ENCODE measurements at places on chromosomes 12 and 14.

DNA sequence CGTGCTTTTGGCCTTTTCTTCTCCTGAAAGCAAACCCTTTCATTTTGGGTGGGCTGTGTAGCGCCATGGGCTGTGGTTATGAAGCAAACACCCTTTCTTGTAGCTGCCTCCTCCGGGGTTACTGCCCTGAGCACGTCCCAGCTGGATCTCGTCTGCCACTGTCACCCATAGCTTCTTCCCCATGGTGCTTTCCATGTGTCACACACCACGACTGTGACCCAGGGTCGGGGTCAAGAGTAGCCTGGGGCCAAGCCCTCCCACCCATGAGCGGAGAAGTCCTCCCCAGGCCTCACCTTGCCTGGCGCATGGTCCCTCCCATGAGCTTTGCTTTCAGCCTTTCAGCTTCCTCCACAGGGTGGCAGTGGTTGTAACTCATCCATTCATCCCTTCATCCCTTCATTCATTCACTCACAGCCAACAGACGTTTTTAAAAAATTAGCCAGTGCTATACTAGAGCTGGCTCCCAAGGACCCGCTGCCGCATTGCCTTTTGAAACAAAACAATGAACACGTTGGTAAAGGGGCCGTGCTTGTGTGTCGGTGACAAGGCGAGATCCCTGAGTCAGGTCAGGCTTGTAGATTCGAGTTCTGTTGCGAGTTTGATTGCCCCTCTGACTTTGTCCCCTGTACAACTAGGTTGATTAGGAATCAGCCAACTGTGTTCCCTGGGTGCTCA, 29.5 kb downstream of the MEG3 start:
- no peak for DNase-seq

GRCh38 chr14:101075025-101075800, 171.7 kb upstream of the RTL1 start:
- DNase-seq, result no peak

- no peak for DNase-seq
These were observed 71.9 kb upstream of the DDX11 start for GRCh38 chr12:31001581-31002360.

- no peak for DNase-seq
These were observed 200.3 kb downstream of the CRADD start for GRCh38 chr12:93877446-93877845.

DNA sequence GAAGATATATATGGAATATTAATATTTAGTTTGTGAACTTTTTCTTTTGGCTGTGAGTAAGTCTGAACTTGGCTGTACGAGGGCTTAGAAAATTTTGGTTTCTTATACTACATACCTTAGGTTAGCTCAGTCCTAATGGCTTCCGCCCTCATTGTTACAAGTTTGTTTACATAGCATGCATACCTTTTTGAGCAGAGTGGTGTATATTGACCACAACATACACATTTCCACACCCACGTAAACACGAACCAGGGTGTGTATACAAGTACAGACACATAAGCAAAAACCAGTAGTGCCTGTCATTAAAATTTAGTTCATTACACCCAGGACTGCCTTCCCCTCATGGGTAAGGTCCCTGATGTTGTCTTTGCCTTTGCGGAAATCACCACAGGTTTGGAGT, 230.2 kb upstream of the RGS6 start:
- no peak for DNase-seq

GRCh38 chr14:68283378-68284123, 464.0 kb downstream of the RAD51B start:
- DNase-seq, result no peak

DNA sequence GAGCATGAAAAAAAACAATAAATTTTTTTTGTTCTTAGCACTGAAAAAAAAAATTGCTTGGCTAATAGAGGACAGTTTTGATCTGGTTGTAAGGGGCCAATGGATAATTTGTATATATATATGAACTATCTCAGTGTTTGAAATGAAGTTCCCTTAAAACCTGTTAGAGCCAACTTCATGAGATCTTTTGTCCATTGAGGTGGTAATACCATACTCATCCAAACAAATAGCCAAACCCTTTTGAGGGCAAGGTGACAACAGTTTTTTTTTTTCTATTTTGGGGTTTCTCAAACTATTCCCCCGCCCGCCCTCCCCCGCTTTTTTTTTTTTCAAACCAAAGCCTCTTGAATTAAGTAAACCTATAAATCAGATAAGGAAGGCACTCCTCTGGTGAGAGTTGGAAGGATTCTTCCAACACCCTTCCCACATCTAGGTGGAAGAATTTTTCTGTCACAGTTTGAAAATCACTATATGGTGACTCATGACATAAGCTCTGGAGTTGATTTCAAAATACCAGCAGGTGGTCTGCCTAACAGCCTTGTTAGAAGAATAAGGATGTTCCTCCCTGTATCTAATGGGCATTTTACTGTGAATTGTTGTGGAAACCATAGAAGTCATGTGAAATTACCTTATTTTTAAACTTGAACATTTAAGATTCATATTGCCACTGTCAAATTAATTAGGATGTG, 10.2 kb downstream of the ARHGAP5 start:
- DNase-seq, result no peak

DNA sequence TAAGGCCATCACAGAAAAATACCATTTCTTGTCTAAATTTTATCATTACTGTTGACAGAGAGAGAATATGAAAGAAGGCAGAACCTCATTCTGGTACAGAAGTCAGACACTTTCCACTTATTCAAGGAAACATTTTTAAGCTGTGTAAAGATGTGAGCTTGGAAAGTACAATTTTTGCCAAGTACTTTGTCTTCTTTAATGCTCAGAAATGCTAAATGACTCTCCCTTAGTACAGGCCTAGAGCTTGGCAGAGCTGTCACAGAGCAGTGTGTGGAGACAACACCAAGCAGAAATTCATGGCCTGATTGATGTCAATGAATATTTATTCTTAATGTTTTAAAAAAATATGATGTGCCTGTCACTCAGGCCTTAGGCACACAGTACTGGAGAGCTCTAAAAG, 20.7 kb downstream of the NT5DC3 start:
- no peak for DNase-seq

- DNase-seq, result no peak
These were observed 14.1 kb downstream of the ZNF219 start for GRCh38 chr14:21084396-21084795.

- DNase-seq, result no peak
These were observed 38.5 kb downstream of the C12orf75 start for GRCh38 chr12:105369014-105369413.

GRCh38 chr12:80262346-80262745, 163.0 kb downstream of the OTOGL start:
- DNase-seq, result no peak

DNA sequence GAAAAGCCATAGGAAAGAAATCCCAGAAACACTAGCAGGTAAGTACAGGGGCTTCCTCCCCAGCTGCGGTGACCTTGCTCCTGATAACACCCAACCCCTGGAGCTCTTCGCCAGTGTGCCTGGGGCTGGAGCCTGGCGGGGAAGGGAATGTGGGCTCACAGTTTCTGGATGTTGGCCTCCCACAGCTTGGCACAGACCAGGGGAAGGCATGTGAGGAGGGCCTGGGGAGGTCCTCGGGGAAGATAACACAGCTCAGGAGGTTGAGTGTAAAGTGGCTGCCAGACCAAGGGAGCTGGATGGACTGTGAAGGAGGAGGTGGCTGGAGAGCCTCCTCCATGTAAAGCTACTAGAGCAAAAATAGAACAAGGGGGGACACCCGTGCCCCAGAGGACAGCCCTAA, 120.1 kb downstream of the BICD1 start:
- no peak for DNase-seq

- peak; percentile 19 for DNase-seq
These were observed 1.4 kb downstream of the CHPT1 start for GRCh38 chr12:101698800-101699347.

GRCh38 chr12:76337583-76337982, 10.6 kb downstream of the BBS10 start:
- DNase-seq, result peak; percentile 19

DNA sequence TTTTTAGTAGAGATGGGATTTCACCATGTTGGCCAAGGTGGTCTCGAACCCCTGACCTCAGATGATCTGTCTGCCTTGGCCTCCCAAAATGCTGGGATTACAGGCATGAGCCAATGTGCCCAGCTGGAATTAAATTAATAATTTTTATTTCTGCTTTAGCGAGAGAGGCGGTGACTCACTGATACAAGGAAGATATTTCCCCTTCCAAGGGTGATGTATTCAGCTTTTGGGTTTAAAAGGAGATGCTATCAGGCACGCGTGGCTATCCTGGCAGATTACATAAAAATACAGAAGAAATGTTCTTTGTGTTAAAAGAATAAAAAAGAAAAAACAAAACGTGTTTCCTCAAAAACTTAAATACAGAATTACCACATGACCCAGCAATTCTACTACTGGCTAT, 12.4 kb upstream of the P2RX7 start:
- DNase-seq, result no peak

DNA sequence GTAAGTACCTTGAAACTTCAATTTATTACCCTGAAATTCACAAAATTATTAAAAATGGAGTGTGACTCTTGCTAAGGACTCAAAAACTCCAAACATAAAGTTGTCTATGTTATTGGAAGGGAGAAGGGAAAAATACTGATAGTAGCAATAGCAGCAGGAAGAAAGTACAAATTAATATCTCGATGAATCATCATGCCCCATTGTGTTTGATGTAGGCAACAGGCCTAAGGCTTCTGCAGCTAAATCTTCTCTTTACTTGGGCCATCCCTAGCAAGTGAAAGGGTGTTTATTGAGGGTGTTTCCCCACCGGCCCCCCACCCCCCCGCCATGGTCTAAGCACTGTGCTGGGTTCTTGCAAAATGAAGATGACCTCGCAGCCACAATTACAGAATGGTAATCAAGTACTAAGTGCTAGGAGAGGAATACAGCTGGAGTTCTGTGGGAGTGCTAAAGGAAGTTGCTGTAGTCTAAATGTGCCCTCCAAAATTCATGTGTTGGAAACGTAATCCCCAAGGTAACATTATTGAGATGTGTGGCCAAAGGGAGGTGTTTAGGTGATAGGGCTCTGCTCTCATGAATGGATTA, 76.5 kb downstream of the SNAPC1 start:
- DNase-seq, result no peak

- DNase-seq, result no peak
These were observed 291.2 kb downstream of the ZFP36L1 start for GRCh38 chr14:68501614-68502052.

- DNase-seq, result no peak
These were observed 394.6 kb downstream of the MED13L start for GRCh38 chr12:115882936-115883335.

- no peak for DNase-seq
These were observed 11.9 kb downstream of the DRAM1 start for GRCh38 chr12:101889211-101889752.

GRCh38 chr12:126182619-126183236, 1117.5 kb downstream of the AACS start:
- DNase-seq, result no peak

- DNase-seq, result no peak
These were observed 10.9 kb downstream of the NOC4L start for GRCh38 chr12:132154941-132155770.

DNA sequence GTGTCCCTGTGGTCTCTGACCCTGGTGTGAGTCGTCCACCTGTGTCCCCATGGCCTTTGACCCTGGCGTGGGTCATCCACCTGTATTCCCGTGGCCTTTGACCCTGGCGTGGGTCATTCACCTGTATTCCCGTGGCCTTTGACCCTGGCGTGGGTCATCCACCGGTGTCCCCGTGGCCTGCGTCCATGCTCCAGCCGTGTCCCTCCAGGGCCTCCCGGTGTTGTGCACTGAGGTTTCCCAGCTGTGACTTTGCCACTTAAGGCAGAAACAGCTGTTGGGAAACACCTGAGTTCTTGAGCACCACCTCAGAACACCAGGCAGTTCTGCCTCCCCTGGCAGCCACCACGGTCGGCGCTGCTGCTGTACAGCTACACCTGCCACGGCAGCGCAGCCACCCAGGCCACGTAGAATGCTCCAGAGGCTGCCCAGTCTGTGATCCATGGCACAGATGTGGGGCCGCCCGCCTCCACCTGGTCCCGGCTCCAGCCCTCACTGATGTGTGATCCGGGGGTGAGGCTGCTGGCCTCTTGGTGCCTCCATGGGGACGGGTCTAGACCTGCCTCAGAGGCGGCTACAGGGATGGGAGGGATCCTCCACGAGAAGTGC, 69.1 kb upstream of the GALNT9 start:
- DNase-seq, result no peak

DNA sequence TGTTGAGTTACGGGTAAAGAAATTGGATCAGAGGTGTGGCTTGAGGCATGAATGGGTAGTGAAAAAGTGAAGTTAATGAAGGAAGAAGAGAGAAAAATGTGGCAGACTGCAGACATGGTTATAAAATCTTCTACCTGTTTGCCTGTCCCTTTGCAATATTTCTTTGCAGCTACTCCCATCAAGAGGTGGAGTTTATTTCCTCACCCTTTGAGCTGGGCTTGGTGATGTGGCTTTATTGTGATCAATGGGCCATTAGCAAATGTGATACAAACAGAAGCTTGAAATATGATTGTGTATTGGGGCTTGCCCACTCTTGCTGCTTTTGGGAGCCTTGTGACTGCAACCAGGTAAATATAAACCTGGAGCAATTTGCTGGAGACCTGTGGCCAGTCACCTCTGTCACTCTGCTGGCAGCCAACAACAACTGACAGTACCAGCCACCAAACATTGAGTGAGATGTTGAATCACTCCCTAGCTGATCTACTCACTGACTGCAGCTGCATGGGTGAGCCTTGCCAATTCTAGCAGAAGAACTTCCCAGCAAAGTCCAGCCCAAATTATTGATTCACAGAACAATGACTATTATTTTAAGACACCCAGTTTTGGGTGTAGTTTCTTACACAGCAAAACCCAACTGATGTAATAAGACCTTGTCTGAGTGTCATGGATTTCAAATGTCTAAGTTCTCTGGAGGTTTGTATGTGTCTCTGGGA, 151.0 kb upstream of the ATP2B1 start:
- DNase-seq, result no peak

DNA sequence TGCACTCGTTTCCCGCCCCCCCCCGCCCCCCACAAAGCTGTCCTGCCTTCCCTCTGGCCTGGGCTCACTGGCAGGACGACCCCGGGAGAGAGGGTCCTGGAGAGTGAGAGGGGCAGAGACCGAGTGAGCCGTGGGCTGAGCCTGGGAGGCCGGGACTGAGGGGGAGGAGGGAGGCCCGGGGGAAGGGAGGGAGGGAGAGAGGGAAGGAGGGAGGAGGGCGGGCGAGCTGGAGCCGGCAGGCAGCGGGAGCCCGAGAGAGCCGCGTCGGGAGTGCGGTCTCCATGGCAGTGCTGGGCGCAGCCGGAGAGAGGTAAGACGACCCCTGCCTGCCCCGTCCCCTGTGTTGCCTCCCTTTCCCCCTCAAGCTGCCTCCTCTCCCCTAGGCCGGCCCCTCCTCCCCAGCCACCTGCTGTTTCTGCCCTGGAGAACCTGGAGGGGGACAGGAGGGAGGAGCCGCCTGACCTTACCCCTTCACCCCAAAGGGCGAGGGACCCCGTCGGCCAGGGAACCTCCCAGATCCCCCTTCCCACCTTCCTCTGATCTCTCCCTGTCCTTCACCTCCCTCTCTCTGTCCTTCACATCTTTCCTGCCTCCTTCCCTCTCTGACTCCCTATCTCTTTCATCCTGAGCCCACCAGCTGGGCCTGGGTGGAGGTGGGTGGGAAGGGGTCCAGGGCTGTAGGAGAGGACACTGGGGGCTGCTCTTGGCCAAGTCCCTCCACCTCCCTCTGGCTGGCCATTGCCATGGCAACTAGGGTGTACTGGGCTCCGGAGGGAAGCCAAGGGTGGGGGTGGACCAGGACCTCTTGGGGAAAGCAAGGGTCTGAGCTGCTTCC, at the start of gene GPR162:
Gene GPR162 (plus strand): TSS at position 231 of the 835 bp plus-strand sequence. CDS start 2,078 bp downstream, outside the sequence.
- peak; percentile 75 for DNase-seq

Measured in H54 (cell line).